Stimulated activated CD4-positive, alpha-beta T cell treated with anti-CD3 and anti-CD28 coated beads, TNF-alpha, amount 100 ng/mL, for 24 hours (primary cell): ENCODE measurements at places on chromosomes 16 and 17.
A peak's percentile ranks its signal among the peaks of the same experiment; 100 is the strongest.

GRCh38 chr17:75979705-75980187, 706 bp downstream of the TEN1 start:
- DNase-seq: no peak

- DNase-seq: no peak
Observed at GRCh38 chr17:4318596-4318995, 47.9 kb downstream of the UBE2G1 start.

DNA sequence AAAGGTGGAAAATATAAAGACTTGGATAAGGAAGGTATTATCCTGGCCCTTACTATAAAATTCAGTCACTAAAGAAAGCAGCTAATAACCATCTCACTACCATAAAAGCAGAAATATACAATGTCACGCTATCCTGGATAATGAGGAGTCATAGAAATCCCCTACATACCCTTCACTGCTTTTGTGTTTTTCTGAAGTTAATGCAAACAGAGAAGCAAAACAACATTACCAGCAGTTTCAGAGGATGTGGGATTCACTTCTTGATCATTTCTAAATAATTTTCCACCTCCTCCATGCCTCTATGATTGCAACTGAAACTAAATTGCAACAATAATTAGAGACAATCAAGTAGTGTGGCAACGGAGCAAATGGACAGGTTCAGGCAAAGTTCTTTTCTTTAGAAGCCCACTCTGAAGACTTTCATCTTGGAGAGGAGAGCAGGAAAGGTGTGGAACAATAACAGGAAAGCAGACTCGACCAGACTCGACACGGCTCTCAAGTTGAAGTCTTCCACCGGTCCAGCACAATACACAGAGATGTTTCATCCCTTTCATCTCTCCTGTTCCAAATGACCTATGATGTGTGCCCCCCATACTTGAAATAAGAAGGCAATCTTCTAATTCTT, 10.2 kb downstream of the CYTH1 start:
- DNase-seq: no peak

- no peak for DNase-seq
Observed at GRCh38 chr16:54977211-54977610, 46.5 kb downstream of the IRX5 start.

- DNase-seq: peak; percentile 51
Observed at GRCh38 chr16:28317040-28317880, 24.9 kb downstream of the SBK1 start.

DNA sequence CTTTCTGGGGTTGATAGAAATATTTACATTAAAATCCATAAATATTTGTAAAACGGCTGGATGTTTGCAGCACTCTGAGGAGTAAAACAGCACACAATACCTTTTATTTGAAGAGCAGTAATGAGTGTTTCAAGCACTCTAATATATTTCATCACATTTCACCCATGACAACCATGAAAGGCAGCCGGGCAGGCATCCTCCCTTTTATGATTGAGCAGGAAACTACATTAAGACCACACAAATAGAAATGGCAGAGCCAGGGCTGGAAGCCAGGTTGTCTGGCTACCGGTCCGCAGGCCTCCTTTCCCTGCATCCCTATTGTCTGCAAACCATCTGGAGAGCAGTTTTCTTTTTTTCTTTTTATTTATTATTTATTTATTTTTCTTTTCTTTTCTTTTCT, 23.1 kb upstream of the GPRC5C start:
- DNase-seq: no peak

DNA sequence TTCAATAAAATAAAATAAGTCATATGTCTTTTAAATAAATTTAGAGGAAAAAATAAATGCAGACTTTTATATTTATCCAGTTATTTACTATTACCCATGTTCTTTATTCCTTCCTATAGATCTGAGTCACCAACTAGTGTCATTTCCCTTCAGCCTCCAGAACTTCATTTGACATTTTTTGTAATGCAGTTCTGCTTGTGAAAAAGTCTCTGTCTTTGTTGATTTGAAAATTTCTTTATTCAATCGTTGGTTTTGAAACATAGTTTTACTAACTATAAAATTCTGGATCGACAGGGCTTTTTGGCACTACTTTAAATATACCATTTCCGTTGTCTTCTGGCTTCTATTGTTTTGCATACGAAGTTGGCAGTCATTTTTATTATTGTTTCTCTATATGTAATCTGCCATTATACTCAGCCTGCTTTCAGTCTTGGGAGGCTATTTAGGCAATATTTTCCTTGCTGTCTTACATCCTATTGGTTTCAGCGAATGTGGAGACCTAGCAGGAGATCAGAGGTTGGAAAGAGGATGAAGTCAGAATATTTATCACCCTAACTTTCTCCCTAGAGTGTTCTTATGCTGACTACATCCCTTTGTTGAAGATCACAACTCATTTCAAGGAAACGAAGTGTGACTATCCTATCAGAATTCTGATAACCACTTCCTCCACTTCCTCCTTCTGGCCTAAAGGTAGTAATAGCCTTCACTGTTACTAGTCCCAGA, 42.0 kb upstream of the SLC6A2 start:
- no peak for DNase-seq

DNA sequence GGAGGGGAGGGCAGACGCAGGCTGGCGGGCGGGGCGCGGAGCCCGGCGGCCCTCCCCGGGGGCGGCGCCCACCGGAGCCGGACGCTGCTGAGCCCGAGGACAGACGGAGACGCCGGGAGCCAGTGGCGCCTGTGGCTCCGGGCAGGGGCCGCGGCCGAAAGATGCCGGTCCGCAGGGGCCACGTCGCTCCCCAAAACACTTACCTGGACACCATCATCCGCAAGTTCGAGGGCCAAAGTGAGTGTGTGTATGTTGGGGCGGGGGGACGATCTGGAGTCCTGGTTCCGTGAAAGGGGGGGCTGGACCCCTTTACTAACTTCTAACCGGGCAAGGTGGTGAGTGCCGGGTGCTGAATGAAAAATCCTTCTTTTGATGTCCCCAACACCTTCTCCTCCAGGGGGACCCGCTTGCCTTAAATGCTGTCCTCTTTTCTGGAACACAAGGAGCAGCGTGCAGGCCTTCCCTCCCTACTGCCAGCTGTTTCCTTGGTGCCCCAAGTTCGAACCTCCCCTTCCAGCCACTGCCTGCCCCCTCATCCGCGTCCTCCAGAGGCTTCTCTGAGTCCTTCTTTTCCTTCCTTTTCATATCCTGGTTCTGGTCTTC, at the start of gene KCNH6:
Gene KCNH6 (plus strand): TSS at position 106 of the 603 bp plus-strand sequence. CDS start 56 bp downstream, at position 162.
- no peak for DNase-seq

DNA sequence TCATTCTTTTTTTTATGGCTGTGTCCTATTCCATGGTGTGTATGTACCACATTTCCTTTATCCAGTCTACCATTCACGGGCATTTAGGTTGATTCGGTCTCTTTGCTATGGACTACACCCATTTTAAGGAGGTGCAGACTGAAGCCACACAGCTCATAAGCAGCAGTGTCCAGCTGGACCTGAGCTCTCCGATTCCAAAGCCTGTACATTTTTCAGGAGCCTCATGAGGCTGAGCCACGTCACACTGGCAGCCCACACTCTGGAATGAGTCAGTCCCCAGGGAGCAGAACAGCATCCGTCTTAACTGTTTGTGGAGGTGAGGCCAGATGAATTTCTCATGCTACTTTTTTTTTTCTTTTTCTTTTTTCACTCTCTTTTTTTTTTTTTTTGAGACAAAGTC, 116.1 kb downstream of the C16orf95 start:
- no peak for DNase-seq

- DNase-seq: no peak
Observed at GRCh38 chr17:58250344-58251011, 12.1 kb downstream of the LPO start.

DNA sequence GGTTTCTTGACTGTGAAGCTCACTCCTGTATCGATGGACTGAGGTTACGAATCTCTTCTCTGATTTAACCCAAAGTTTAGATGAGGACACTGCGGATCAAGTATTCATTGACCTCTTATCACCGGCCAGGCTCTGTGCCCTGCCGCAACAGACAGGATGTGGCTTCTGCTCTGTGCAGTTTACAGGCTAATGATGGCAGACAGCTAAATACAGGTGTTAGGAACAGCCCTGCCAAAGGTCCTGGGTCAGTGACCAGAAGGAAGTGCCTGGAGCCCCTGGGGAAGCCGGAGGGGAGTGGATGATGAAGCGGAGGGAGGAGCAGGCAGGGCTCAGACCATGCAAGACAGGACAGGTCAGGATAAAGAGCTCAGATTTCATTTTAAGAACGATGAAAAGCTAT, 44.4 kb downstream of the HAPSTR1 start:
- no peak for DNase-seq

DNA sequence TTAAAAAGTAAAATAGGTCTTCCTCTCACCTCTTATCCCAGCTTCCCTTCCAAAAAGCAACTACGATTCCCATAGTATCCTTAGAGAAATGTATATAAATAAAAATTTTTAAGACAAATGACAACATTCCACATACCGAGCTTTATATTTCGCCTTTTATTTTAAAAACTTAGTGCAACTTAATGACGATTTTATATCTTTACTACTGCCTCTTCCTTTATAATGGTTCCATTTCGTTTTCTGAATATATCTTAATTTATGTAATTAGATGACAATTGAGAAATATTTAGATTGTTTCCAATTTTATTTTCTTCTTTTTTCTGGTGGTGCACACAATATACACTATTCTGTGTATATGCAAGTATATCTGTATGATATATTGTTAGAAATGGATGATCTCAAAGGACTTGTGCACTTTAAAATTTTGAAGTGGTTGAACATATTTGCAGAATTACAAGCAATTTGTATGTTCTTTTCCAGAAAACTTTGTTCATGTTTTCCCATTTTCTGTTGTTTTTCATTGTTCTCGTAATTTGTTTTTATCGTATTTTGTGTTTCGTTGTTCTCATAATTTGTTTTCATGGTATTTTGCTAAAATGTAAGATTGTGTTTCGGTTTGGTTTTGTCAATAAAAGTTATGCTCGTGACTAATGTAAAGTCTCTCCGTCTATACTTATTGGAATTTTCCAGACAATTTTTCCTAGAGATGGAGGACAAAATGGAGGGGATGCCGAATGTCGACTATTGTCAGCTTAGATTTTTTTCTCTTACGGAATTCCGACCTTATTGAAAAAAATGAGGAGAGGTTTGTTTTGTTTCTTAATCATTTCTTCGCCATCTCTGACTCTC, 20.4 kb upstream of the HOXB13 start:
- DNase-seq: no peak

GRCh38 chr16:63135069-63135468, 1098.8 kb upstream of the CDH8 start:
- no peak for DNase-seq

GRCh38 chr17:29929006-29929532, 959 bp downstream of the SSH2 start:
- no peak for DNase-seq

GRCh38 chr16:74982256-74982655, 2.7 kb downstream of the WDR59 start:
- no peak for DNase-seq

DNA sequence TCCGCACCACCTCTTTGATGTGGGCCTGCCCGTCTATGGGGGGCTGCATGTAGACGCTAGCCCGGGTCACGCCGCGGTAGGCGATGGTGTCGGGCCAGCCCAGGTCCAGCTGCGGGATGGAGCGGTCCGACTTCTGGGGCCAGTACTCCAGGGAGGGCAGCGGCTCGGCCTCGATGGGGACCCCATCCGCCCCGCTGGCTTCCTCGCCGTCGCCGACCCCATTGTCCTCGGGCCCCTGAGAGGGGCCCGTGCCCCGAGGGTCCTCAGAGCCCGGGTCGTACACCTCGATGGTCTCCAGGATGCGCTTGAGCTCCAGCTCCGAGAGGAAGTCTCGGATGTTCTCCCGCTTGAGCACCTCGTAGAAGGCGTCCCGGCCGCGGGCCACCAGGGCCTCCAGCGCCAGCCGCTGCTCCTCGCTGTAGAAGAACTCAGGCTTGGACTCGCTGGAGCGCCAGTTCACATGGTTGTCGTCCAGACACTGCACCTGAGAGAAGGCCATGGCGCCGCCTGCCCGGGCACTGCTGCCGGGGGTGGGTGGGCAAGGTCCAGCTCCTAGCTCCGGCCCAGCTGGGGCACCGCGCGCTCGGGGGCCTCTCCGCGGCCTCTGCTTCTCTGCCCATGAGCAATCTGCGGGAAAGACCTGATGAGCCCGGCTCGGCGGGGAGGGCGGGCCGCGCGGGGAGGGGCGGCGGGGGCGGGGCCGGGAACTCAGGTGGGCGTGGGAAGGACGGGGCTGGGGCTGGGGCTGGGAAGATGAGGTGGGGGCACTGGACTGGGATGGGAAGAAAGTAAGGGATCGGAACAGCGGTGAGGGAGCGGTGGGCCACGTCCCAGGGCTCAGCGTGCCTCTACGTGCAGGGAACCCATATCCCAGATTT, 782 bp downstream of the FAM83G start:
- peak; percentile 22 for DNase-seq

GRCh38 chr16:68401871-68402747, 46.2 kb downstream of the SMPD3 start:
- no peak for DNase-seq

GRCh38 chr16:30893744-30894539, at the start of gene BCL7C:
Gene BCL7C, minus strand, starts transcription at chr16:30894077. Its CDS starts 133 bp downstream, at chr16:30893944.
- peak; percentile 62 for DNase-seq

DNA sequence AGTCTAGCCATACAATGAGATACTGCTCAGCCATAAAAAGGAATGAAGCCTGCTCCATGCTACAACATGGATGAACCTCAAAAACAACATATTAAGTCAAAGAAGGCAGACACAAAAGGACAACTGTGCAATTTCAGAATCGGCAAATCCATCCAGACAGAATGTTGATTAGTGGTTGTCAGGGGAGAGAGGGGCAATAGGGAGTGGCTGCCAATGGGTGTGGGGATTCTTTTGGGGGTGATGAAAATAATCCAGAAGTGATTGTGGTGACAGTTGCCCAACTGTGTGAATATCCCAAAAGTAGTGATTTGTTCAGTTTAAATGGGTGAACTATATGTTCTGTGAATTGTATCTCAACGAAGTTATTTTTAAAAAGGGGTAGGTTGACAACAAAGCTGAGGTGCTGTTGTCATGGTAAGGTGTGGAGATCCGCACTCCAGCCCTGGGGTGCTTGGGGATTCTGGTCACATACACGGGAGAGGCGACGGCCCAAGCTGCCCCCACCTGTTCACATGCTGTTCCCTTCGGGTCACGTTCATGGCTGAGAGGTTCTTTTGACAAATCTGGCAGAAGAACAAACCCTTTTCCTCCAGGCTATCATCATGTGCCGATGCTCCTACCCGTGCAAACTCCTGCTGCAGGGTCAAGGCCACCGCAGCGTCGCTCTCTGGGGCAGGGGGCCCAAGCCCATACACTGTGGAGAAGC, 9.6 kb downstream of the SLX4 start:
- DNase-seq: no peak

DNA sequence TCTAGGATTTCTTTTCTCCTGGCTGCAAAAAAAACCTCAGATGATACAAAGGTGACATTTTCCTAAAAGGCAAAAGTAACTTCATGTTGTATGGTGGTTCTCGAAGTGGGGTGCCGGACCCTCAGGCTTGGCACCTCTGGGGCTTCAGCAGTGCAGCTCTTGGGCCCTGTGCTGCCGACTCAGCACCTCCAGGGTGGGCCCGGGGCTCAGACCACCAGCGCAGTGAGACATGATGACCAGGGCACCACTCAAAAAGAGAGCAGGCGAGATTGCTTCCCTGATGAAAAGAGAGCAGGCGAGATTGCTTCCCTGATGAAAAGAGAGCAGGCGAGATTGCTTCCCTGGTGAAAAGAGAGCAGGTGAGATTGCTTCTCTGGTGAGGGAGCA, 98.7 kb upstream of the ZNF750 start:
- DNase-seq: no peak

- DNase-seq: no peak
Observed at GRCh38 chr16:81601008-81601428, 156.4 kb downstream of the CMIP start.

- DNase-seq: no peak
Observed at GRCh38 chr16:70661918-70662641, 15.7 kb downstream of the IL34 start.

GRCh38 chr16:669666-670065, 1.7 kb downstream of the RHOT2 start:
- no peak for DNase-seq
